ENCODE measurements at places on chromosomes 6 and 20.

- DNase-seq = no peak
These were observed 89.8 kb upstream of the MAP3K7 start for GRCh38 chr6:90676516-90677300.

- DNase-seq = no peak
These were observed 29.7 kb upstream of the PRL start for GRCh38 chr6:22326500-22326899.

DNA sequence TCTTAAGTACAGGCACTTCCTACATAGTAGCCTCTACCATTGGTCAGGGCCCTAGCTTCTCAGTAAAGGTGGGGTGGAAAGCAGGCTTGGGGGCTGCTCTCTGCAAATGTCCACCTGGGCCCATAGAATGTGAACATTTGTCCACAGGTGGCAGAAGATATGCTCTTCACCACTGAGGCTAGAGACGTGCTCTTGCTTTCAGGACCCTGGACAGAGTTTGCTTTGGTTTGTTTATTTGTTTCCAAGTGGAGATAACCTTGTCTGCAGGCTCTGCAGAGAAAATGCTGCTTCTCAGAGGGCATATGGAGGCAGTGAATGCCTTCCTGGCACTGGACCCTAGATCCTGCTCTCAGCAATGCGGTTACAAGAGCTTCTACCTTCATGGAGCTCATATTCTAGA is 129.0 kb downstream of the F13A1 start:
- no peak for DNase-seq

- DNase-seq = peak; percentile 75
These were observed at the start of gene TAF4 for GRCh38 chr20:62065674-62066338. TAF4 (minus strand) TSS chr20:62065881; CDS start chr20:62065810, 71 bp downstream.

DNA sequence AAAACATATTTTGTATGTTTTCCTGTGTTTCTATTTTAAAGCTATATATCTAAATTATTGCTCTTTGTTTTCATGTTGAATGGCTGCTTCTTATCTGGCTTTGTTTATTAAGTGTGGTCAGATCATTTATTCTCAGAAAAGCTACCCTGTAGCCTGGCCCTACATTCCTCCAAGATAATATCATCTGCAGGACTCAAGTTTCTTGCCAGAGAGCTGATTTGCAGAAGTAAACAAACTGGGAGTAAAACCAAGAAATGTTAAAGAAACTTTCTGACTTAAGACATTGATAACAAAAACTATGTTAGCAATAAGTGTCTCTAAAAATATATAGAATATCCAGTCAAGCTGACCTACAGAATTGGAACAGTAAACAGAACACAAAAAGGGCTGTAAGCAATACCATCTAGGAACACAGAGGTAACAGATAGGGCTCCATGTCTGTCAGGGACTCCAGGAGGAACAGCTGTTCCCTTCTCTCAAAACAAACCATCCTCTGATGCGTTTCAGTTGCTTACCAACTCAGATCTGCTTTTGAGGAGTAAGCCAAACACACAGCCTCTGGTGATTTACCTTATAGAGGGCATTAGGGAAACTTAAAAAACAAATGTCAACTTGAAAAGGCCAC is 17.5 kb upstream of the CEP85L start:
- DNase-seq = no peak

DNA sequence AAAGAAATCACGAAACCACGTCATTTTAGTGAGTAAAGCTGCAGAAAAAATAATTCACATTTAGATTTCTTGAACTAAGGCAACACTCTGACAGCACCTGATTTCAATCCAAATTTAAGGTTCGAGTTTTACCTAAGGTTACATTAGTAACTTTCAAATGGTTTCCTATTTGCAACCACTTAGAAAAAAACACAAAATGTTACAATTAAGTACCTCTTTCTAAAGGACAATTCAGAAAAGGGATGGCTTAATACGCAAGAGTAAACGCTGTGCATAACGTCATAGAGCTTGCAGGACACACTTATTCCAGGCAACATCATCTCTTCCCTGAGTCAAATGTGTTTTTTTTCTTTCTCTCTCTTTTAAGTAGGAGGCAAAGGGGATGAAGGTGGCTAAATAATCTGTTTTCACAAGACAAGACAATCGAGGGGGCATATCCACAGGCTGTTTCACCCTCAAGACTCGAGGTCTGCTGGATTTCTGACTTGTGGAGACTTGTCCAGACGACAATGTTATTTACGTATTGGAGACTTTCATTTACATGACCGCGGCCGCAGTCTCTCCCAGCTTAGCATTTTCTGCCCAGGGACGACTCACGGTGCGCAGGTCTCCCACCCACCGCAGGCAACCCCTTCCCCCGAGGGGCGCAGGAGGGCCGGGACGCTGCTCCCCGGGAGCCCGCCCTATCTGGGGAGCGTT is 86.0 kb downstream of the SESN1 start:
- peak; percentile 5 for DNase-seq

DNA sequence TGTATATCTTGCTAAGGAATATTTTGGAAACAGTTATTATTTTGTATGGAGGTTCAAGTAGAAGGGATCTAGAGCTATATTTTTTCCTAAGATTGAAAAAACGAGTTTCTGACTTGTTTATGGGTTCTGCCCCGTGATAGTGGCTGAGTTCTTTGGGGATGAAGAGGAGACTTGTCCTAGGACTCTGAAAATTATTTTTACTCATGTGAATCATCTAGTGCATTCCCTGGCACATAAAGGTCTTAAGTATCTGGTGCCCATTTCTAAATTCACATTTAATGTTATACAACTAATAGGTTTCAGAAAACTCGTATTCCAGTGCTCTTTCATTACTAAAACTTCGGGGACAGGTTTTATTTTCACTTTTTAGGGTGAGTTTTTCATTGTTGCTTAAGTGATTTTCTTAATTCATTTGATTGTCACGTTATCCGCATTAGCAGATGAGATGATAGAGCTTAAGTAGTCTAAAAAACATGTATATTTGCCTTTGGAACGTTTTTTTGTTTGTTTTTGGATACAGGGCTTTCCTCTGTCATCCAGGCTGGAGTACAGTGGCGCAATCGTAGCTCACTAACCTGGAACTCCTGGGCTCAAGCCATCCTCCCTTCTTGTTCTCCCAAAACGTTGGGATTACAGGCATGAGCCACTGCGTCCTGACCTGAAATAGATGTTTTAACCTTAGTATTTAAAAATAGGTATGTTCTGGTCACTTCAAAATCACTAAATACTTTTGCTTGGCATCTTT is 2.1 kb downstream of the NFYA start:
- DNase-seq = no peak

DNA sequence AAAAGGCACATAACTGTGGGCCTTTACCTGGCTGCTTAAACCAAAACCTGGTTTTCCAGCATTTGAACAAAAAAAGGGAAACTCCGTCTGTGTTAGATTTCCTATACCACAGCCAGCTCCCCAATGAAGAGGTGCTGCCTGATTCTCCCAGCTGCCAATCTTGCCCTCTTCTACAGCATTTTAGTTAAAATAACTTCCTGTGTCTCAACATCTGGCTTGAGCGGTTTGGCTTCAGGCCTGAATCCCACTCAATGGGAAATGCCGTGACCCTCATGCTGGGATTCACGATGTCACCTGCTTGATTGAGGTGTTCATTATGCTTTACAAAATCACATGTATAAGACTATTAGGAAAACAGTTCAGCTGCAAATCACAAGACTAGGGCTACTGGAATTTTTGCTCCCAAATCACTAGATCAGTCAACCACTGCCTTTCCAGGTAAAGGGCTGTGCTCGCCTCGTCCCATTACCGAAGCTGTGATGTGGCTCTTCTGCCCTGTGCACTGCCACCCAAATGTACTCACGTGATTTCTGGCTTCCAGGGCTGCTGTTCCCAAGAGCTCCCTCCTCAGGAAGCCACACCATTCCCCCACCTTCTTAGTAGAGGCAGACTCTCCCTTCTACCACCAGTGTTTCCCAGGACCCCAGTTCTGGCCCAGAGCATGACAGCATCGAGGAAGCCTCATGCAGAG is 94.6 kb downstream of the PSMG4 start:
- no peak for DNase-seq

GRCh38 chr6:126650931-126651330 is 311.0 kb downstream of the CENPW start:
- no peak for DNase-seq

DNA sequence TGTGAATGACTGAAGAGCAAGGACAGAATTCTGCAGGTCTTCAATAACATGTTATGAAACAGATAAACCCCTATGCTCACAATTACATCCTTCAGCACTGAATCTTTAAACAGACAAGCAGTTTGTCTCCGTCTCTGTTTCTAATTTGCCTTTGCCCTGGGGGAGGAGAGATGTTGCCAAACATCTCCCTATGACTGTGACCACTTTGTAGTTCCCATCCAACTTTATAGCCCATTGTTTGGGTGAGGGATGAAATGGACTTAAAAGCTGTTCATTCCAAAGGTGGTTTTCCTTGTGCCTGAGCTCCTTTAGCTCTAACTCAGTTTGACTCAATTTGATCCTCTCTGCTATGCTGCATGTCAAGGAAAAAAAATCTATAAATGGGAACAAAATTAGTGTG is 19.5 kb upstream of the ADTRP start:
- no peak for DNase-seq

- no peak for DNase-seq
These were observed 47.3 kb upstream of the IL20RA start for GRCh38 chr6:137092018-137092417.

DNA sequence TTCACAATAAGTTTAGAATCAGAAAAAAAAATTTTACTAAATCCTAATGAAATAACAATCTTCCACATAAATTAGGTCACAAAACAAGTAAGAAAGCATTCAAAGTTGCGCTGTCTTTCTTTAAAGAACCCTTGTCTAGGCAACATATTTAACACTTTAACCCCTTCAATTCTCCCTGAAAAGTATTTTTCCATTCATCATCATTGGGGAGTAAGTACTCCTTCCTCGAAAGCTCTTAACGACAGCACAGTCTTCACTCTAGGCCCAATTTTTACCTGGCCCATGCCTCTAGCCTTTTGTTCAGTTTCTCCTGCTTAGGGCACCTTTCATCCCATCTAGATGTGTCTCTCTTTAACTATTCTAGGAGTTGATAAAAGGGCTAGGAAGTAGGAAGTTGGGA is 2.6 kb downstream of the TSPYL1 start:
- DNase-seq = no peak

GRCh38 chr6:13559968-13560650 is 14.3 kb upstream of the SIRT5 start:
- DNase-seq = no peak

GRCh38 chr6:150981095-150981494 is 115.6 kb downstream of the MTHFD1L start:
- DNase-seq = no peak

- DNase-seq = no peak
These were observed 16.7 kb downstream of the NCOA5 start for GRCh38 chr20:46073024-46073423.

DNA sequence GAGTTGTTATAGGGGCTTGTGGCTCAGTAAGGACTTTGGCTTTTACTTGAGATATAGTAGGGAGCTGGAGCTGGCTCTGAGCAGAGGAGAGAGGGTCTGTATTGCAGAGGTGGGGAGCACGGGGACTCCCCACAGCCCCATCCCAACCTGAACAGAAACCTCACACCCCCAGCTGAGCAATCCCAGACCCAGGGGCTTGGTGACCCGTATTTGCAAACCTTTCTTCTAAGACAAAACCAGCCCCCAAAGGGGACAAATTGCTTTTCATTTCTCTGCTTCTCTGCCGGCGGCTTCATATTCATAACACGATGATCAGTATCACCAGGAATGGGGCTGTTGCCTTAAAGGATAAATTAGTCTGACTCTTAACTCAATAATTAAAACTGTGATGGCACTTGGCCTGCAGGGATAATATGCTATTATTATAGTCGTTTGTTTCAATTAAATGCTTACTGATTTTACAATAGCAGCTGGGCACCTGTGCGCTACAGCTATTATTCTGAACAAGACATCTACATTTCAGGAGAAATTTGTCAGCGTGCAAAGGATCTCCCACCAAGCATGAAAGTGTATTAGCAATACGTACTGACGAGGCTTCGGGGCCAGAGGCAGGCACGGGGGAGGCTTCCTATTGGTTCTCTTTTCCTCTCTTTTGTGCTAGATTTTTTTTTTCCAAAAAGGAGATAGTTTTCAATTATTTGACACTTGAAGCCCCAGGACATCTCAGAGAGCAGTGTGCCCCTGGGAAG is 118.1 kb downstream of the TOX2 start:
- DNase-seq = no peak
